Activated CD4-positive, alpha-beta T cell treated with anti-CD3 and anti-CD28 coated beads, Interleukin-2, amount 50 U/mL, for 48 hours (primary cell): ENCODE measurements at places on chromosomes 6 and 20.

- DNase-seq, result no peak
Observed at GRCh38 chr20:49987868-49988690, 5.3 kb downstream of the SNAI1 start.

DNA sequence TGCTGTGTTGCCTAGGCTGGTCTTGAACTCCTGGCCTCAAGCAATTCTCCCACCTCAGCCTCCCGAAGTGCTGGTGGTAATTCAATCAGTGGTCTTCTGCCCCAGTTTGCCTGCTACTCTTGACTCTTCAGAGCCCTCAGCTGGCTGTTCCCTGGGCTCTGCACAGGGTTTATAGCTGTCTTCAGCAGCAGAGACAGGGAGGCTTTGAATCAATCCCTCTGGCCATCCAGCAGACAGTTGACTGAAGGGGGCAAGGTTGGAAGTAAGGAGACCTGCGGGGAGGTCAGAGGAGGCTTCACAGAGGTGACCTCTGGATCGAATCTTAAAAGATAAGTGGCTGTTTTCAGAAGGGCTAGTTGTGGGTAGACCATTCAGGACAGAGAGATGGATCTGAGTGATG lies 26.0 kb upstream of the KIF3B start:
- DNase-seq, result peak; percentile 40

DNA sequence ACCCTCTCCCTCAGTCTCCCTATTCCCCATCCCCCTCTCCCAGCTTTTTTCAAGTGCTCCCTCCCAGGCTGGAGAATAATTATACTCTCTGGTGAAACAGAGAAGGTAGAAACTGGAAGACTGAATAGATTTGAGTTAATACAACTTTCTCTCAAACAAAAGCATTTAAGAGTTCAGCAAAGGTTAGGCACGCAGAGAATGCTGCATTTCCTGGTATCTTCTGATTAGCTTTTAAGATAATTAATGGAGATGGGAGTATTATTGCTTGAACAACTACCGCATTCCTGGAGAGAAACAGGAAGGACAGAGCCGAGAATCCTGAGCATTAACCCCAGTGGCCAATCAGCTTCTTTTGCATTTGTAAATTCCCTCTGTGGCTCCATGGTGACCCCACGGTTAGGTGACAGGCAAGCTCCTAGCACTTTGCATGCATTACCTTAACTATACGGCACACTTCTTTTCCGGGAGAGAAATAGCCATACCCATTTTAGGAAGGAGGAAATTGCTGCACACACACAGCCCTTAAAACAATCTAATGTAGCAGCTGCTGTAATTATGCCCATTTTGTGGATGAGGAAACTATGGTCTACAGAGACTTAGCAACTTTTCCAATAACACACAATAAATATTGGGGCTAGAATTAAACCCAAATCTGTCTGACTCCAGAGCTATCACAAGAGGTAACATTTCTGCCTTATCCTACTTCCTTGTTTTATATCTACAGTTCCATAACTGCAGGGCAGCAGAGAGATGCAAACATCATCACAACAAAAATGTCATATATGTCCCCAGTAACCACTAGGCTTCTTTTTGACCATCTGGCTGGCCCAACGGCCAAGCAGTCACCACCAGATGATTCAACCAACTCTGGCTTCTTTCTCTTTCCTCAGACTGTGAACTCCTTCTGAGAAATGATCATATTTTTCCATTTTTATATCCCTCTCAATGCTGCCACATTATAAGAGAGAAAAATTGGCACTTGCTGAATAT lies 169.9 kb downstream of the CD24 start:
- no peak for DNase-seq

DNA sequence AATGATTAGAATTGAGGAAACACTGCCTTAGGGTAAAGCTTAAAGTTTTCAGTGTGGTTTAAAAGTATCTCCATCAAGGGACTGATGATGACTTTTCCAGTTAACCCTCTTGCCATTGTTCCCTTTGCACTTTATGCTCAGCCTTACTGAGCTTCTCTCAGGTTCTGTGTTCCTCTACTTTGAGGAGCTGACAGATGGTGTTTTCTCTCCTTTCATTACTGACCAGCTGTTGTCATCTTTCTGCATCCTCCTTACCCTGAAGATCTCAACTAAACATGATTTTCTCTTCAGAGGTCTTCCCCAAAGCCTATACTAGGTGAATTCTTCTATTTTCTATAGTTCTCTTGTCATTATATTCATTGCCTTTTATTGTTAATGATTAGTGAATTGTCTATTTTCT lies 475.6 kb upstream of the SYNCRIP start:
- DNase-seq, result no peak

GRCh38 chr20:49471397-49471796 lies 11.1 kb downstream of the KCNB1 start:
- DNase-seq, result no peak

GRCh38 chr6:106973018-106973835 lies 1.3 kb downstream of the CD24 start:
- no peak for DNase-seq

DNA sequence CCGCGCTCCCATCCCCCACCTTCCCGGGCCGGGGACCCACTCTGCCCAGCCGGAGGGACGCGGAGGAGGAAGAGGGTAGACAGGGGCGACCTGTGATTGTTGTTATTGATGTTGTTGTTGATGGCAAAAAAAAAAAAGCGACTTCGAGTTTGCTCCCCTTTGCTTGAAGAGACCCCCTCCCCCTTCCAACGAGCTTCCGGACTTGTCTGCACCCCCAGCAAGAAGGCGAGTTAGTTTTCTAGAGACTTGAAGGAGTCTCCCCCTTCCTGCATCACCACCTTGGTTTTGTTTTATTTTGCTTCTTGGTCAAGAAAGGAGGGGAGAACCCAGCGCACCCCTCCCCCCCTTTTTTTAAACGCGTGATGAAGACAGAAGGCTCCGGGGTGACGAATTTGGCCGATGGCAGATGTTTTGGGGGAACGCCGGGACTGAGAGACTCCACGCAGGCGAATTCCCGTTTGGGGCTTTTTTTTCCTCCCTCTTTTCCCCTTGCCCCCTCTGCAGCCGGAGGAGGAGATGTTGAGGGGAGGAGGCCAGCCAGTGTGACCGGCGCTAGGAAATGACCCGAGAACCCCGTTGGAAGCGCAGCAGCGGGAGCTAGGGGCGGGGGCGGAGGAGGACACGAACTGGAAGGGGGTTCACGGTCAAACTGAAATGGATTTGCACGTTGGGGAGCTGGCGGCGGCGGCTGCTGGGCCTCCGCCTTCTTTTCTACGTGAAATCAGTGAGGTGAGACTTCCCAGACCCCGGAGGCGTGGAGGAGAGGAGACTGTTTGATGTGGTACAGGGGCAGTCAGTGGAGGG lies 2.8 kb downstream of the SOX4 start:
- peak; percentile 5 for DNase-seq

DNA sequence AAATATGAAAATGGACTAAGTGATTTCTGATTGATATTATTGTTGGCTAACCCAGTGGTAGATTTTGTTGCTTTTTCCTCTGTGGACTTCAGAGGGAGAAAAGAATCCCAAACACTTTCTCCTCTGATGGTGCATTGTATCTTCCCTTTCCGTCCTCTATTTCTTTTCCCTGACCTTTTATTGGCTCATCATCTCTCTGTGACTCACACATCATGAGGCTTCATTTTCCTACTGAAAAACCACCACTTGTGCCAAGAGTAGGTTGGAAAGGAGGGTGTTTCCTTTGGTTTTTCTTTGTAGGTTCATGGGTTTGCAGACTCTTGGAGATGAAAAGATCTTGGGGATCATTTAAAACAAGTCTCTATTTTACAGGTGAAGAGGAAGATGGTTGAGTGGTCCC lies 311.7 kb upstream of the JAG1 start:
- no peak for DNase-seq

GRCh38 chr20:16711661-16712258 lies 18.1 kb upstream of the SNRPB2 start:
- DNase-seq, result no peak

DNA sequence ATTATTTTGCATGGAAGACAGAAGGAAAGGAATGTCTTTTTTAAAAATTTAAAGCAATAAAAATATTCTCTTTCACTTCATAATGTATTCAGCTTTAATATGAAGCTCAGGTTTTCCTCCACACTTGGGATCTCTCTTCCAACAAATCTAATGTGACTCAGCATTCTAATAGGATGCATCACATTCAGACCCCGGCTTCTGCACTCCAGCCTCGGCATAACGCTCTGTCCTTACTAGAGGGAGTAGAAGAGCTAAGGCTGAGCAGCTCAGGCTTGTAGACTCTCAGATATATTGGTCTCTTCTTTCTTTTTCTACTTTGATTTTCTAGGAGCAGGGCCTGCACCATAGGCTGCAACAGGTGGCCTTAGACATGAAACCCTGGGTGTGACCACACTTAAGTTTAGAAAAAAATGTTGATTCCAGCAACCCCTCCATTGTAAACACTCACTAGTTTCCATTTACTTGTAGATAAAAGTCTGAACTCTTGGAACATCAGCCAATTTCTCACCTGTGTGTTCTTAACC lies 161.7 kb downstream of the PAK5 start:
- DNase-seq, result no peak

DNA sequence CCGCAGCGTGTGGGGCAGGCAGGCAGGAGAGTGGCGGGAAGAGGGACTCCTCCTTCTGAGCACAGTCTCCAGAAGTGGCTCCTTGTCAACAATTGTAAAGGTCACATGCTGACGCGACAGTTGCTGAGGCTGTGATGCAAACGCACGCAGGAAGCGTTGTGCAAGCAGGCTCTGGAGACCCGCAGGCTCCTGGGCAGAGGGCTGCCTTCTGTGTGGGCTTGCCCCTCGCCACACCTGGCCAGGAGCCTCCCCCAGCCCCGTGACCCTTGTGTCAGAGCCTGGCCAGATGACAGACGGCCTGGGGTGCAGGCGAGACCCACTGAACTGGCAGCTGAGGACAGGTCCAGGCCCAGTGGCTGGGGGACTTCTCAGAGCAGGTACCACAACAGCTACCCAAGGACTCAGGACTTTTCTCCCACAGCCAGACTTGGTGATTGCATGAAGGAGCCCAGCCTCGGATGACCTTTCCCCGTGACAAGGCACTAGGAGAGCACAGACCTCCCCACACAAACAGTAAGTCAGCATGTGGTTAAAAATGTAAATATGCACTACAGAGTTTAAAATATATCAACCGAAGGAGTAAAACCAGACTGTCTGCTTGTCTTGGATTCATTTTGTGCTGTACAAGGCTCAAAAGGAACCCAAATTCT lies 222.1 kb upstream of the RREB1 start:
- no peak for DNase-seq

DNA sequence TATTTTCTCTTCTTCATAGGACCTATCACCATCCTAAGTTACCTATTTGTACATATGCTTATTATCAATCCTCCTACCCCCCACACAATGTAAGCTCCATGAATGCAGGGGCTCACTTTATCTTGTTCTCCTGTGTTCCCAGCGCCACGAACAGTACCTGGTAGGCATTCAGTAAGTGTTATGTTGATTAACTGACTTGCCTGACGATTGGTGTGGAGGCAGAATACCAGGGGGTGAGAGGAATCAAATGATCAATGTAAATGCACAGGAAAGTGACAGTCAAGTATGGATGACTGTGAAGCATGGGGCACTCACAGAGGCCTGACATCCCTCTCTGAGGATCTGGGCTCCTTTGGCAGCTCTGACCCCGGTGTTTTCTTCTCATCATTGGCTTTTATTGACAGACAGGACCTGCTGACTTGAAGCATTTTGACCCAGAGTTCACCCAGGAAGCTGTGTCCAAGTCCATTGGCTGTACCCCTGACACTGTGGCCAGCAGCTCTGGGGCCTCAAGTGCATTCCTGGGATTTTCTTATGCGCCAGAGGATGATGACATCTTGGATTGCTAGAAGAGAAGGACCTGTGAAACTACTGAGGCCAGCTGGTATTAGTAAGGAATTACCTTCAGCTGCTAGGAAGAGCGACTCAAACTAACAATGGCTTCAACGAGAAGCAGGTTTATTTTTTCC lies 6.1 kb upstream of the IFT52 start:
- DNase-seq, result no peak

GRCh38 chr6:22320750-22321149 lies 23.9 kb upstream of the PRL start:
- DNase-seq, result no peak

DNA sequence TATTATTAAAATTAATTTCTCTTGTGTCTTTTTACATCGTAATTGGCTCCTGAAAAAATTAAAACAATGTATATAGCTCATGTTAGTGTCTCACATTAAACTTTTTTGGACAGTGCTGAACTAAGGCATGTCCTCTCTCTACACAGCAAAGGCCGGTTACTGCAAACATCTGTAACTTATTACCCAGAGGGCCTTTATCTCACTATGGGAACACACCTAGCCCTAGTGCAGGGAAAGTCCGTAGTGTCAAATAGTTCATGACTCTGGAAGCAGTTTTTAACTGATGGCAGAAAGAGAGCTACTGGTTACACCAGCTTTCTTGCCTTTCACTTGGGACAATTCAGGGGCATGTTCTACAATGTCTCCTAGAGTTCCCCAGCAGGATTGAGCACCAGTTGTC lies 82.2 kb downstream of the PAK5 start:
- no peak for DNase-seq

- peak; percentile 2 for DNase-seq
Observed at GRCh38 chr6:157227202-157228166, 95.8 kb downstream of the TMEM242 start.

- DNase-seq, result no peak
Observed at GRCh38 chr6:92684386-92684785, 735.0 kb downstream of the EPHA7 start.

DNA sequence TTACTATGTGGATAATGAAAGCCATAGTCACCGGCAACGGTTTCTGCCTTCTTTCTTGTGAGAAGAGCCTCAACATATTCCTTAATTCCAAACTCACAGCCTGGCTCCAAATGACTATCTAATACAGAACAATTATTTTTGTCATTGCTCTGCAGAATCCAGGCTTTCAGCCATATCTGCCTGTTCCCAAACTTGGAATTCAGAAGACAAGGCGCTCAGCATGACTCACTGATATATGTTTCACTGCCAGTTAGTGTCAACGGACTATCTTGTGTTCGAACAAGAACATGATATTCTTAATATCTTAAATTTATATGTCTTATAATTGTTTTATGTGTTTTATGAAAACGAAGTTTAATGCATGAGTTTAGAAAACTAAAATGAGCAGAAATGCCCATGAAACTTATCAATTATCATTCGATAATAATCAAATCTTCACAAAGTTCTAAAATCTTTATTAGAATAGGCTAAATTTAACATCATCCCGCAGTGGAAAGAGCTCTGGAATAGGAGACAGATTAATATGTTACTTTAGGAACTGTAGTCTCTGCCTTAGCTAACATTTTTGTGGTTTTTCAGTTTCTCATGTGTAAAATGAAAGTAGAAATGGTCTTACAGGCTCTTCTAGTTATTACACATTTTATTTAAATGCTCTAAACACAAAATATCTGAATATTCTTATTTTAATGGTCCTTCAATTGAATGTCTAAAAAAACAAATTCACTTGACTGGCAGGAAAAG lies 669.3 kb upstream of the GJE1 start:
- no peak for DNase-seq

DNA sequence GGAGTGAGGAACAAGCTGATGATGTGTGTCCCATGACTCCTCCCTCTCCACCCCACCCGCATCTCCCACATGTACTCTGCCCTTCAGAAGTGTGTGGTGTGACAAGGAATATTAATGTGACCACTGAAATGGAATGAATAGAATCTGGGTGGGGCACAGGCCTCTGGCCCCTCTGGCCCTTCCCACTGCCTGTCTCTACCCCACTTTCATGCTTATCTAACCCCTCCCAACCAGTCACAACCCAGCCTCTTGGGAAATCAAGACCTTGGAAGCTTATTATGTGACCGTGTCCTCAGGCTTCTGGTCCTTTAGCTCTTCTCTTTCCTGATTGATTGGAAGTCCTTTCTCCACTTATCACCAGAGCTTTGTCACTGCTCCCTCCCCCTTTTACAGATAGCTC lies 312.2 kb upstream of the SOX4 start:
- no peak for DNase-seq

- no peak for DNase-seq
Observed at GRCh38 chr6:152975204-152975915, 7.5 kb downstream of the FBXO5 start.
